Stimulated activated CD4-positive, alpha-beta T cell treated with anti-CD3 and anti-CD28 coated beads, Interleukin-2, amount 100 ng/mL, for 24 hours (primary cell): ENCODE measurements at places on chromosomes 2 and 18.

DNA sequence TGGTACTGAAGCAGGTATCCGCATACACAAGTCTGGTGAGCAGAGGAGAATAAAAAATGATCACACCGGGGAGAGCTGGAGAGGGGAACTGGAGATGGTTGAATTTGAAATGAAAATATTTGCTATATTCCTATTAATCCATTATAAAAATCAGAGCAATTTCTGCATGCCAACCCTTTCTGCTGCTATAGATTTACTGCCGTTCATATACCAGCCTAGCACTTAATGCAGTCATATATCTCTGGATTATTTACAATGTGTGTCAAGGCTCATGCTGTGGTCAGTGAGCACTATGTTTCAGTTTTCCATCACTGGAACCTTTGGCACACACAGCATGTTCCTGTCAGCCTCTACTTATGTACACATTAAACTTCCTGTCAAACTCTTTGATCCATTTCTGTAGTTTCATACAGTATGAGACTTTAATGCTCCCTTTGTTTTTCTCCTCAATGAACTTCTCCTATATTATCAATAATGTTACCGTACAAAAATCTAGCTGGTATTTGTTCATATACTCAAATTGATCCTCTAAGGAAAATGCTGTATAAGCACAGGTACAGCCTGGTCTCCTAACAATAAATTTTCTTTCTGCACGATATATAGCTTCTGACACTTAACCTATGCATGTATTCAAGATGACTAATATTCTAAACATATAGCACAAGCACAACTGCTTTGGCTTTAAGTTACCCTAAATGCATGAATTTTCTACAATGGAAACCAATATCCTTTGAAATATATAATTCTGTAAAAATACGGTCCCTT is 36.7 kb downstream of the FANCL start:
- no peak for DNase-seq

- DNase-seq = no peak
Observed at GRCh38 chr2:197959383-197959782, 155.0 kb downstream of the PLCL1 start.

- DNase-seq = peak; percentile 49
Observed at GRCh38 chr2:236536727-236537398, 32.8 kb upstream of the ACKR3 start.

- DNase-seq = no peak
Observed at GRCh38 chr2:167575276-167575675, 672.1 kb downstream of the STK39 start.

- DNase-seq = no peak
Observed at GRCh38 chr18:79489051-79489898, 93.5 kb downstream of the NFATC1 start.

GRCh38 chr2:160574468-160575140 is 81.0 kb upstream of the RBMS1 start:
- no peak for DNase-seq

DNA sequence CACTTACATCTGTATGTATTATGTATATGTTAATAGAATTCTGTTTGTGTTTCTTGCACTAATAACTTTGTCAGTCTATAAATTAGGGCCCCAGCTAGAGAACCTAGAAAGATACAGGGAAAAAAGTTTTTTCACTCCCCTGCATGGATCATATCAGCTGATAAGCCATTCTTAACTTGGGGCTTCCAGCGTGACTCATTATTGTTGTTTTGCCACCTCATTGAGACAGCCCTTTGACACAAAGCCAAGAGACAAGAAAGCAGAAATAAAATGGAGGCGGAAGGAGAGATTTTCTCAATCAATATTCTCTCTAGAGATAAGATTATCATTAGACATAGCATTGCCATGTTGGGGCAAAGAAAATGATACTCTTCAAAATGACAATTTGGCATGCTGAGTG is 93.4 kb downstream of the AKAIN1 start:
- no peak for DNase-seq

DNA sequence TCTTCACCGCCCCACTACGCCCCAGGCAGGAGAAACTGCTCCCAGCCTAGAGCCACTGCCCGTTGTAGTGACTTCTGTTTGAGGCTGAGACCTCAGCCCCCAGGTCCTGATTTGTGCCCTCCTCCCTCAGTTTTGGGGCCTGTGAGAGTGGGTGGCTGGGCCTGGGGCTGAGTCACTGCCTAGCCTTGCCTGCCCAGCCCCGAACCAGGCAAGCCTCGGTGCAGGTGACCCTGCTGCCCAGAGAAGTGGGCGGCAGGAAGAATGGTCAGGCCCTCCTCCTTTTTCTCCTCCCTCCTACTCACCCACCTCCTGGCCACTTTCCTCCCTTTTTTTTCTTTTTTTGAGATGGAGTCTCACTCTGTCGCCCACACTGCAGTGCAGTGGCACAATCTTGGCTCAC is 66.6 kb downstream of the ZFP36L2 start:
- DNase-seq = no peak

GRCh38 chr2:99593692-99594427 is 104.0 kb upstream of the REV1 start:
- no peak for DNase-seq

DNA sequence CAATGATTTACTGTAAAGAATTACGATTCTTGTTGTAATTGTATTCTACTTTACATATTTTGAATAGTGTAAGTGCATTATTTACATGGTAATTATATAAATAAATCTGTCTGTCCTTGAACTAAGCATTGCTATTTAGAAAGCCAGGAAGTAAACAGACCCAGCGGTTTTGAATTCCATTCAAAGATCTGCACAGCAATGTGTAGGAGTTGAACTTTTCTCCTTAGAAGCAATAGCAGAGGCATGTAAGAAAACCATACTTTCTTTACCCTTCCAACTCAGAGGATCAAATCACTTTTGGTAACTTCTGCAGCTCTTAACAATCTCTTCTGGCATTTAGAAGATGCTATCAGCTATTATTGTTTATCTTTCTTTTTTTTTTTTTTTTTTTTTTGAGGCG is 109.2 kb upstream of the VRK2 start:
- DNase-seq = no peak

GRCh38 chr2:233443511-233444183 is 89.4 kb downstream of the DGKD start:
- DNase-seq = peak; percentile 86

- no peak for DNase-seq
Observed at GRCh38 chr2:44886414-44886813, 55.1 kb upstream of the SIX3 start.

GRCh38 chr2:113283704-113284284 is 5.1 kb upstream of the PAX8 start:
- DNase-seq = no peak

GRCh38 chr2:215917953-215918620 is 95.3 kb downstream of the MREG start:
- DNase-seq = no peak

DNA sequence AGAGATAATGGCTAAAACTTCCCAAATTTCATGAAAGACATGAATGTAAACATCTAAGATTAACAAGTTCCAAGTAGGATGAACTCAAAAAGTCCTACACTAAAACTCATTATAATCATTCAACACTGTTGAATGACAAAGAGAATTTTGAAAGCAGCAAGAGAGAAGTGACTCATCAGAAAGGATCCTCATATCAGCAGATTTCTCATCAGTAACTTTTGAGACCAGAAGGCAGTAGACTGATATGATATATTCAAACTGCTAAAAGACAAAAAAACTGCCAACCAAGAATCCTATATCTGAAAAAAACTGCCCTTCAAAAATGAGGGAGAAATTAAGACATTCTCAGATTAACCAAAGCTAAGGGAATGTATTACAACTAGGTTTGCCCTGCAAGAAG is 130.6 kb upstream of the OTX1 start:
- DNase-seq = no peak

DNA sequence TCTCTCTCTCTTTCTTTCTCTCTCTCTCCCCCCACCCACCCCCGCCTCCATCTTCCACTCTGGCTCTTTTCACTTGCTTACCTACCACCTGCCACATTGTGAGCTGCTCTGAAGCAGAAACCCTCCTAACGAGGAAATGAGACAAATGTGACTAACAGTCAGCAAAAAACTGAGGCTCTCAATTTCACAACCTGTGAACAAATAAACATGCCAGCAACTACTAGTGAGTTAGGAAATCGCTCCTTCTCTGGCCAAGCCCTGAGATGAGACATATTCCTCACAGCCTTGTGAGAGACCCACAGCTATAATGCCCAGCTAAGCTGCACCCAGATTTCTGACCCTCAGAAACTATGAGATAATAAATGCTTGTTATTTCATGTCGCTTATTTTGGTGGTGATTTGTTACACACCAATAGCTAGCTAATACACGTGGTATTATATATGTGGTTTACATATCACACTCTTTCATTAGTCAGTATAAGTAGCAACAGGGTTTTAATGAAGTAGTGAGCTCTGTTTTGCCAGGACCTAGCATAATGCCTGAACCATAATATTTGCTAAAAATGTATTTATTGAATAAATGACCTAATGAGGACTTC is 8.4 kb upstream of the ZNF521 start:
- no peak for DNase-seq

GRCh38 chr2:132871831-132872230 is 201.8 kb upstream of the LYPD1 start:
- DNase-seq = no peak

DNA sequence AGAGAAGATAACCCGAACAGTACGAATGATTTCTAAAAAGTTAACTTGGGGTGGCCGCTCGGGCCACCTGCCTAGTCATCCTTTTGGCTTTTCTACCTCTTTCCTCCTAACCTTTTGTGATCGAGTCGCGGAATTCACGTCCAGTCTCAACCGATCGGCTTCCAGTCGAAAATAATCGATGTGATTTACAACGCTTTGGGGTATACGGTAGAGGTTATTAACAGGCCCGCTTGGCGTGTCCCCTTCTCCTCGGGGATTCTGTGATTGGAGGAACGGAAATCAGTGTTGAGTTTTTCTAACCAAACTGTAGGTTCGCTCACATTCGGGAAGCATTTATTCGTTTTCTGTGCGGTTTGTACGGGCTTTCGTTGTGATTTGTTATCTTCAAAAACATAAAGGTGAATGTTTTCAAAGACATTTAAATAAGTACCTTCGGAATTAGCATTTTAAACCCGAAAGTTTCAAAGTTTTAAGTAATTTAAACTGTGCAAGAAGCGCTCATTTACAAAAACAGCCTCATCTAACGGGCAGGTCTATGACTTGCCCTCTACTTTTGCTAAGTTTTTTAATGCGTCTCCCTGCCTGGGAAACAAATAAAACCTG is 588 bp upstream of the FOXI3 start:
- no peak for DNase-seq

- no peak for DNase-seq
Observed at GRCh38 chr2:3279236-3279960, 98.2 kb downstream of the EIPR1 start.

DNA sequence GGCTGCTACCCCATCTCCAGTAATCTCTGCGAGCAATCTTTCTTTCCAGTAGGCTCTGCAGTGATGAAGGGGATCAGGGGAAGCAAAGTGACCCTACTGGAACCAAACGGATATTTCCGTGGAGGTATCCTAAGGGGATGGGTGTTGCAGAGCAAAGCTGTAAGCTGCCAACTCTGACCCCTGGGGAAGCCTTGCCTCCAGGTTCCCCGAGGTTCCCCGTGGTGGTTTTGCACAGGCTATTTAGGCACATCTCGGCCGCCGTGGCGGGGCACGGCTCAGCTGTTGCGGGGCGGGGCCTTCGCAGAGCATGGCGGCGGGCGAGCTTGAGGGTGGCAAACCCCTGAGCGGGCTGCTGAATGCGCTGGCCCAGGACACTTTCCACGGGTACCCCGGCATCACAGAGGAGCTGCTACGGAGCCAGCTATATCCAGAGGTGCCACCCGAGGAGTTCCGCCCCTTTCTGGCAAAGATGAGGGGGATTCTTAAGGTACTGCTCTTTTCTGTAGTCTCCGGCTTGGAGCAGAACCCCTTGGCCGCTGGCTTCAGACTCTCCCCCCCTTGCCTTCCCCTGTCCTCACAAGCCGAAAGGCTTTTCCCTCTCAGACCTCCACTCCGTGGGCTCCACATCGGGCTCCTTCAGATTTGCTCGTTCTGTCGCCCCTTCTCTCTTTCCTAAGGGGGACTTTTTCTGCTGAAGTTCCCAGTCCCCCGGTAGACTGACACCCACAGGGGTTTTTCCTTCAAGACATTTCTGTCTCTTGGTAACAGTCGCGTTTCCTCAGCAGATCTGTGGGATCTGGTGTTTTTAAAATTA is at the start of gene COMMD1:
Gene COMMD1, plus strand, starts transcription at position 303 of the 814 bp plus-strand sequence. Its CDS starts 5 bp downstream, at position 308.
- peak; percentile 88 for DNase-seq

DNA sequence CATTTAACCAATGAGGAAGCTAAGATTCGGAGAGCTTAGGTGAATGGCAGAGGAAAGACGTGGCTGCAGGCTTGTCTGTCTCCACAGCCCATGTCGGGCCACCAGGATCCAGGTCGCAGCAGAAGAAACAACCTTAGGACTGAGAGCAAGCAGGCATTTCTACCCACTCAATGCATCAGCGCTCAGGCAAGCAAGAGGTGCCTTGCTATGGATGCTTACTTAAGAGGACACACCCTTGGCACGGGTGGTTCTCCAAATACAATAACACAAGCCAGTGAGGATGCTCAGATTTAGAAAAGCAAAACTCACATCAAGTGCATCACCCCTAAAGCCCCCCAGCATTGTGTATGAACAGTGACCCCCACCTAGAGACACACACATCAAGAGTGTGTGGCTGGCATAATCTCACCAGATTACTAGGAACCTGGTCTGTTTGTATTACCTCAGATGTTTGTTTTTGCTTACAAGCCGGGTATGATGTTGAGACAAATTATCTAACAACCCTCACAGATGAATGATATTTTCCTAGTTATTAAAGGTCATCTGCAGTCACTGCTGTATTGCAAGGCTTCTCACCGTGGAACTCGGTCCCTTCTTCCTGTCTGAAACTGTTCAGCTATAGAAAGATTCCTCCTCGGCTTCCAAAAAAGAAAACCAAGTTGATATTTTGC is 34.2 kb upstream of the NPAS2 start:
- DNase-seq = no peak

DNA sequence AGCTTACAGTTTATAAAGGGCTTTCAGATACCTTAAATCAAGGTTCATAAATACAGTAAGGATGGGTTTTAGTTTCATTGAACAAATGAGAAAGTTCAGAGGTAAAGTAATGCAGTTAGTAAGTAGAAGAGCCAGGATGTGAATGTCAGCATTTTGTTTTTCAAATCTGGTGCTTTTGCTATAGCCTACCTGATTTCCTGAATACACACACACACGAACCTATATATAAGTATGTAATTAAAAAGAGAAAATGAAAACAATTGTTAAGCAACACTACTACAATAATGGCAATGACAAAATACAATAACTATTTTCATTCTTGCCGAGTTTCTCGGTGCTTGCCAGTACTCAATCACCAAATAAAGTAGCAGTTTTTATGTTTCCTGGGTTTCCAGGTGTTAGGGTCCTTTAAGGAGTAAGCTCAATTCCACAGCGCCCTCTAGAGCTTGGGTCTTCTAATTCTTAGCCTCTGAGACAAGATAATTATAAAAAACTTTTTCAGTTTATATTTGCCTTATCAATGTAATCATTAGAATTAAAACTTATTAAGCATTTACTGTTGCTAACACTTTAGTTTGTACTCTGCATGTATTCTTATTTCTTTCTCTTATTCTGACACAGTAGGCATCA is 512.9 kb upstream of the ACVR2A start:
- peak; percentile 34 for DNase-seq

GRCh38 chr2:96618596-96619283 is 19.4 kb downstream of the KANSL3 start:
- DNase-seq = no peak
